ENCODE measurements at places on chromosomes 5 and 9.

DNA sequence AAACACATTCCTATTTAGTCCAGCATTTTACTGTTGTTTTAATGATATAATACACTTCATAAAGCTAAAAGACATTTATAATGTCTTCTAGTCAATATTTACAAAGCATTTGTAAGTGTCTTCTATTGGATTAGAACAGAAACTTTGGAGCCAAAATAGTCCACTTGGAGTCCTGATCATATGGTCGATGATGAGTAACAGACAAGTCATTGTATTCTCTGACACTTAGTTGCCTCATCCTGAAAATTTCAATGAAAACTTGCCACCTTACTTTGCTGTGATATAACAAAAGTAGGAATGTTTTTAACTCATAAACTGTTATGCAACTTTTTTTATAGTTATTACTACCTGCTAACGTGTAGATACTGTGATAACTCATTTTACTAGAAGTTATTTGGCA, 132.5 kb downstream of the GABRB2 start:
- DNase-seq: no peak

- DNase-seq: no peak
Observed at GRCh38 chr9:114652776-114653555, 4.6 kb downstream of the TEX53 start.

GRCh38 chr5:61180886-61181285, 18.6 kb upstream of the SMIM15 start:
- DNase-seq: no peak

DNA sequence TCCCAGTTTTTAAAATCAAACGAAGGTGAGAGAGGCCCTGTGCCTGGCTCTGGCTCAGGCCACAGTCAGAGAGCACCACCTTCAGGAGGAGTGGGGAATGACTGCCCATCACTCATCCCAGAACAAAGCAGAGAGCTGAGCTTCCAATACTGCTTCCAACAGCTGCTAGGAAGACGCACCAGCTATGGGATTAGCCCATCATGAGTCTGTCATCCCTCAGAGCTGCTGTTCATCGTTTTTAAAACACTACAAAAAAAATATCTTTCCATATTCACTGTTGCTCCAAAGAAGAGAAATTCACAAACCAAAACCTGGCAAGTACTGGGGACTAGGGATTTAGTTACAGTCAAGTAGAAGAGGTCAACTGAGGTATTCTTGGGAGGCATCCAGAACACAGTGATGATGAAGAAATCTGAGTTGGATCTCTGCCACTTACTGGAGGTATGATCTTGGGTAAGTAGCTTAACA, 102.4 kb downstream of the CDK5RAP2 start:
- peak; percentile 29 for DNase-seq

DNA sequence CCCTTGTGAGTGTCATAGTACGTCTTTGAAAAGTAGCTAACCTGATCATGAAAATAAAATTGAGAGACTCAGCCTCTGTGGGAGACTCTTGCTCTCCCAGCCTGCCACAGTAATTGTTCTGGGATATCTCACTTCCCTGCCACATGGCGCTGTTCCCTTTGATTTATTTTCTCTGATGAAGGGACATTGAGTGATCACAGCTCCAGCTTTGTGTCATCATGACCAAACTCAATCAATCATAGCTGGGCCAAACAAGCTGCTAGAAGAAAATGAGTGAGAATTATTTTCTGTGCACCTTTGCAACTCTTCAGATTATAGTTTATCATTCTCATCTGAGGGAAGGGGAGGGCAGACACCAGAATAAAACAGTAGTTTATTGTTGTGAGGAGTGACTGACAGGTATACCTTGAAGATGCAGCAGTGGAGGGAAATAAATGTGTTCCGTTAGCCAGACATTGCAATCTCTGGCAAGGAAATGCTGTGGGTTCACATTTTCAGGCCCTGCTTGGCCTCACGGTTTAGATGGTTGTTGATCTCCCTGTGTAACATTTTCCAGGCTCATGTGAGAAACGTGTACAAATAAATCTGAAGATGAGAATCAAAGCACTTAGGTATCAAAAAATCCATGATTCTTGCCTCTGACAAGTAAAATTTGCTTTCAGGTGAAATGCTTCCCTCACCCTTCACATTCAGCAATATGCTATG, 174.7 kb upstream of the FBXL17 start:
- no peak for DNase-seq

DNA sequence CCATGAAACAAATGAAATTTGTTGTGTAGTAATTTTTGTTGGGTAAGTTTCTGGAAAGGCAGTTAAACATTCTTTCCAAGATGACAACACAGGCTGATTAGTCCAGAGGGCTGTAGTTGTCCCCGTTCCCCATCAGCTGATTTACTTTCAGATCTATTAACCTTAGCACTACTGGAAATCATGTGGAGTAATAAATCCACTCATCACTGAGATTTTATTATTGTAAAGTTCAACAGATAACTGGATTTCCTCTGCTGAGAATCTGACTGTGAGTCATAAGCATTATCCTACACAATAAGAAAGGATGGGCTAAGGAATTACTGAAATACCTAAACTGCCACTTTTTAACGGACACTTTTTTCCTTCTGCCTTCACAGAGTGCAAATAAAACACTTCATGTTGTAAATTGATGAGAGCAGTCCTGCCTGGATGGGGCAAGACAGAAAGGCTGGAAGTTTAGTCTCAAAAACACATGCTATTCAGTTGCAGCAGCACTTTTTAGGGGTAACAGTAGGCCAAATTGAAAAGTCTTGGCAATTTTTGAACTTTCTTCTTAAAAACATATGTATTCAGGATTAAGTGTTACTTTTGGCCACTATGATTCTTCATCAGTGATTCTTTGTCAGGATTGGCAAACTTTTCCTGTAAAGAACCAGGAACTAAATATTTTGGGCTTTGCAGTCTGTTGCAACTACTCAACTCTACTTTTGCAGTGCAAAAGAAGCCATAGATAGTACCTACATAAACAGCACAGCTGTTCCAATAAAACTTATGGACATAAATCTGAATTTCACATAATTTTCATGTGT, 7.0 kb downstream of the STOM start:
- no peak for DNase-seq

DNA sequence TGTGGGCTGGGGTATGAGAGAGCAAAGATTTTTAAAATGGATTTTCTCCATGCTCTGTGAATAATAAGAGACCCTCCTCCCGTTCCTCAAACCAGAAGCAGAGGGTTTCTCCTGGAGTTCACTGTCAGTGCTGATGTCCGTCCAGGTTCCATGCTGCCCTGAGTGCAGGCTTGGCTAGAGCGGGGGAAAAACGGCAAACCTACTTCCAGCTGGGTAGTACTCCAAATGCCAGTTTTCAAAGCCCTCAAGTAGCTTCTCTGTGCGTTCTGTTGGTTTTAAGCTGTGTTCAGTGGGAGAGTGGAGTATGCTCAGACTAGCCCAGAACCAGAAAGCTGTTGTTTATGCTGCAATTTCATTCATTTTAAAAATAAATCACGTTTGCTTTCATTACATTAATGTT, 40.3 kb downstream of the RASGEF1C start:
- DNase-seq: no peak

- DNase-seq: no peak
Observed at GRCh38 chr9:105218673-105219072, 25.8 kb upstream of the SLC44A1 start.

DNA sequence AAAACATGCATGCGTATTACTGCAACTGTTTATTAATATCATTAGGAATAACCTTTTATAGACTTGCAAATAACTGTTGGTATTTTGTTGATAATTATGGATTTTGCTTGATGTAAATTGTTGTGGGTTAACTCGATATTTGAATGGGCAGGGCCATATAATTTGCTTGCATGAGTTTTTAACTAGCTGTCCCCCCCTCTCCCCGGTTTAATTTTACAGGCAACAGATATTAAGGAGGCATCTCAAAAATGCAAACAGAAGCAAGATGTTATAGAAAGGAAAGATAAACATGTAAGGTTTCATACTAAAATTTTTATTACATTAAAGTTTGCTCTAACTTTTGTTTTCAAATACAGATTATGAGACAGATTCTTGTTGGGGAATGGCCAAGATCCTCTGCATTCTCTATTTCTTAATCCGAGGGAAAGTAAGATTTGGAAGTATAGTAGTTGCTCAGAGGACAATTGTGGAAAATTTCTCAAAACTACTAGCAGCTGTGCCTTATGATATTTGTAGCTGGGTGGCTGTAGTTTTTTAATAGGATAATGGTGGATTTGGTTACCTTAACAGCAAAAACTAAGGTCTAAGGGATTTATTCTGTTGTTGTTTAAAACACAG, 27.3 kb downstream of the SMC5 start:
- no peak for DNase-seq

DNA sequence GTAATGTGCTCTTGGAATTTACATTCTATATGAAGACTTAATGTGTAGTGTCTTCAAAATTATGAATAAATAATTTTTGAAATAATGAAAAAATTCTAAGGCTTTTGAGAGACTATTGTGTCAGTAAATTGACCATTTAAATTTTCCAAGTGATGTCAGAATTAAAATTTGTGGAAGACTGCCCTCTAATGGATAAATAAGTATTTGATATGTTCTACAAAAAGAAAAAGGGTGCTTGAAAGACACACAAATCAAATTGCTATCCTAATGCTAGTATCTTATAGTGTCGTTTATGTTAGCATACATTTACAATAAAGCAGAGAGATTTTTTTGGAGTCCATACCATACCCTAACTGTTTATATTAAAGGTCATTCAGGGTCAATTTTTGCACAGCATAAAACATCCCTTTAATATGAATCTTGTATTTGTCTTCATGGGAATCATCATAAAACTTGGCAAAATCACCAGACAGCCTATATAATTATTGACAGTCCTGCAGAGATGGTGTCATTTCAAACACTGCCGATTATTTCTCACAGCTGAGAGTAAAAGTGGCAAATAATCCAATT, 120.8 kb upstream of the SLC27A6 start:
- DNase-seq: no peak

DNA sequence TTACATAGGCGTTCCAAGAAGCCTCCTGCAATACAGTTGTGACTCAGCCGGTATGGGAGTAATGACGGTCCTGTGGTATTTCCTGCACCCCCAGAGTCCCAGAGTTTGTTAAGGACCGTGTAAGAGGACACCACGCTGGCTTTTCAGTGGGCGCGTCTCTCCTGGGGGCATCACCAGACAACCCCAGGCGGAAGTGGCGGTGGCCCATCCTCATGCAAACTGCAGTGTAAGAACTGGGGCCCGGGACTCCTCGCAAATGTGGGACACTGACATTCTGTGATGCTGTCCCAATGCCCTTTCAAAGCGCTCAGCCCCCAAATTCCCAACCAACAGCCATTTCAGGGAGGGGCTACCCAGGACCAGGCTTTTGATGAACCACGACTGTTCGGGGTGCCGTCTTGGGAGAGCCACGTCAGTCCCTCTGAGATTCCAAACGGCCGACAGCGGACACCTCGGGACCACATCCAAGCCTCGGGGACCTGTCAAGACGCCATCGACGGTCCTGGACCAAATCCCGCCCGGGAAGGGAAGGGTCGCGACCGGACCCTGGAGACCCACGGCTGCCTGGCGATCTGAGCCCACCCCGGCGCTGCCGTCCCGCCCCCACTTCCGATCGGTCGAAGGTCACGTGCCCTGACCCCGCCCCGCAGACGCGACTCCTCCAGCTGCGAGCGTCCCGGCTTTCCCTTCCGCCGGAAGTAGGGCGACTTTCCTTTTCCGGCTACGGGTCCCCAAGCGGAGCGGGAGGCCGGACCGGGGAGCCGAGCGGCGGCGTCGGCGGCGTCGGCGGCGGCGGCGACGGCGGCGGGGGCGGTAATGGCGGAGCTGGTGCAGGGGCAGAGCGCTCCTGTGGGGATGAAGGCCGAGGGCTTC, at the start of gene FUBP3:
Gene FUBP3, plus strand, starts transcription at position 713 of the 873 bp plus-strand sequence. Its CDS starts 104 bp downstream, at position 817.
- DNase-seq: peak; percentile 94

GRCh38 chr9:131275332-131276093, 797 bp downstream of the FAM78A start:
- DNase-seq: peak; percentile 62

GRCh38 chr5:76831110-76831452, 12.3 kb downstream of the F2RL1 start:
- DNase-seq: peak; percentile 36

GRCh38 chr9:16257604-16258003, 612.9 kb downstream of the BNC2 start:
- DNase-seq: no peak

- no peak for DNase-seq
Observed at GRCh38 chr5:118430076-118430475, 558.3 kb downstream of the DTWD2 start.

DNA sequence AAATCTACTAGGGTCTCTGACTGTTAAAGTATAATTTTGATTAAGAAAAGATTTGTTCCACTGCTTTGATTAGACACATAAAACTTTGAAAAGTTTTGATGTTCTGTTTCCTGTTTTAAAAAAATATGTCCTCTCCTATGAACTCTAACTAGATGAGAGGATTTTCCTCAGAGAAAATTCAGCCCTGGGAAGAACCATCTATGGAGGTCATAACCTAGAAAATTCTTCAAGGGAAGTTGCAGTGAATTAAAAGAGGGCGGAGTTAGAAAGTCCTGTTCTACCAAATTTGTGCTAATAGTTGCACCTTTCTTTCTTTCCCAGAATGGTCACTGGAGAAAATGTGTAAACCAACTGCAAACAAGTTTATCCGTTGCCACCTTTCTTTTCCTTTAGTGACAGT, 27.7 kb downstream of the PIK3R1 start:
- no peak for DNase-seq

GRCh38 chr5:106894964-106895363, 775.8 kb downstream of the EFNA5 start:
- DNase-seq: no peak

DNA sequence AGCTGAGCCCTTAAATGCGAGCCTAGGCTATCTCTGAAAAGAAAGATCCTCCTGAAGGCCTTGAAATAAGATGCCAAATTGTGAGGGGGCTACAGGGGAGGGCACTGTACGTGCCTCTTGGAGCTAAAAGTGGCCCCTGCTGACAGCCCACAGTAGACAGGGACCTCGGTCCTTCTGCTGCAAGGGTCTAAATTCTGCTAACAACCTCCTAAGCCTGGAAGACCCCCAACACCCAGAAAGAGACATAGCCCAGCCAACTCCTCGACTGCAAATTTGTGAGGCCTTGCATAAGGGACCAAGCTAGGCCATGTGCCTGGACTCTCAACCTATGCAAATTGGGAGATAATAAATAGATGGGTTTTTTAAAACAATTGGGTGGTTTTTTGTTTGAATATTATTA, 54.7 kb downstream of the UBE2QL1 start:
- DNase-seq: no peak

GRCh38 chr9:115540091-115540490, 422.1 kb upstream of the TNC start:
- DNase-seq: no peak

GRCh38 chr9:28651050-28651722, 1077.9 kb upstream of the C9orf72 start:
- no peak for DNase-seq

DNA sequence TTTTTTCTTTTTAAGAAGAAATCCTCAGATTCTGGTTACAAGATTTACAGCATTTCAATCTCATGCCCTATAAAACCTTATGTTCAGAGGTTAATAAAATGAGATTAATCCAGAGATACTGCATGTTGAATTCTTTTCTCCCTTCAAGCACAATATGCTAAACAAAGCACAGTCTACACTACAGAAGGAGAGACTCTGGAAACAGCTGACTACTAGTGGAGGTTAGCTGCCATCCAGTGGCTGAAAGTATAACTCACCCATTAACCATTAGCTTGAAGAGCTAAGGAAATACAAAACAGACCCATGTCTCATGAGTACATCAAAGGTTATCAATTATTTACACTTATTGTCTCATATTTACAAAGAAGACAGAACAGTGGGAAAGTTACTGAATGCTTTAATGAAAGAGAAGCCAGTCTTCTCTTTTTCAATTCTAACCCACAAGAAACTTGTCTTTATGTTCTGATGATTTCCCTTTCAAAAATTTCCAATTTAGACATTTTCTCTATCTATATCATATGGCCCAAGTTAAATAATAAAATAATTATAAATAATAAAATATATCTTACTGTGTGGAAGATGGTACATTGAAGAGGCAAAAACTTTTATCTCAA, 12.7 kb upstream of the DNAH5 start:
- no peak for DNase-seq
